ENCODE measurements at places on chromosomes 11 and 22.

- no peak for DNase-seq
Measured at GRCh38 chr11:64060263-64060860, 24.6 kb downstream of the FLRT1 start.

- DNase-seq = no peak
Measured at GRCh38 chr22:20738394-20739089, 35.4 kb upstream of the SERPIND1 start.

- no peak for DNase-seq
Measured at GRCh38 chr22:45014654-45015053, 4.8 kb upstream of the PHF21B start.

DNA sequence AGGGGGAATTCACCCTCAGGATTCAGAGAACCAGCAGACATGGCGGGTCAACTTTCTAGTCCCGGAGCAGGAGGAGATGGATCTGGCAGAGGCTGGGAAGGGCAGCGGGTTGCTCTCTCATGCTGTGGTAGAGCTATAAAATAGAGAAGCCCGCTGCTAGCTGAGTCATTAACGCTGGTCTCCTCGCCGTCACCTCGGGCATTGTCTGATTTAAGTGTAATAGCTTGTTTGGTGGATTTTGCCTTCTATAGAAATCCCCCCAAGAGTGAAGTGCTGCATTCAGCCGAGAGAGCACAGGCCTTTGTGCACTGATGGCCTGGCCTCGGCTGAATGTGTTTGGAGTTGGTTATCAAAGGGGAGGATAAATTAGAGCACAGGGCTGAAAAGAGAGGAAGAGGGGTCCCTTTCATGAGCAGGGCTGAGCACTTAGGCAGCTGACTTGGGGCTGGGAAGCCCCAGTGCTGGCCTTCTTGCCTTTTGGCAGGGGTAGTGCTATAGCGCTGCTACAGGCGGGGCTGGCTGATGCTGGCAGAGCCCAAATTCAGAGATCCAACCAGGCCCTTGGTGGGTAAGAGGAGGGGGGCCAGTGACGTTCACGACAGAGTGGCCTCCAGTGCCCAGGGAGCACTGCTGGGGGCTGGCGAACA is 161.1 kb upstream of the CADM1 start:
- no peak for DNase-seq

DNA sequence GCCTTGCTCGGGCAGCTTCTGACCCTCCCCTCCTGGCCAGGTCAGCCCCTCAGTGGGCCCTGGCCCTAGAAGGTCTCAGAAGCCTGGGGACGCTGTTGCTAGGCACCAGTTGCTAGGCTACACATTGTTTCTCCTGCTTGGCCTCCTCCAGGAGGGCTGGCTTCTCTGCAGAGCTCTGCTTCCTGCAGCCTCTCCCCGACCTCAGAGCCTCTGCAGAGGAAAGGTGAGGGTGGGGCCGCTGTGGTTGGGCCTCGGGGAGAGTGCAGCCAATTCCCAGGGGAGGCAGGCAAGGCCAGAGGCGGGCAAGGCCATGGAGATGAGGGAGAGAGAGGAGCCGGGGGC is 27.6 kb upstream of the LRRC10B start:
- DNase-seq = no peak

GRCh38 chr11:81647374-81647773 is 1086.3 kb downstream of the FAM181B start:
- DNase-seq = no peak

GRCh38 chr11:119983816-119984215 is 154.1 kb downstream of the TRIM29 start:
- DNase-seq = no peak

GRCh38 chr22:19816372-19817119 is 38.1 kb downstream of the GNB1L start:
- no peak for DNase-seq

GRCh38 chr11:104033134-104033533 is 3.3 kb upstream of the DDI1 start:
- DNase-seq = no peak

- no peak for DNase-seq
Measured at GRCh38 chr11:93528252-93528651, 14.9 kb downstream of the SMCO4 start.

DNA sequence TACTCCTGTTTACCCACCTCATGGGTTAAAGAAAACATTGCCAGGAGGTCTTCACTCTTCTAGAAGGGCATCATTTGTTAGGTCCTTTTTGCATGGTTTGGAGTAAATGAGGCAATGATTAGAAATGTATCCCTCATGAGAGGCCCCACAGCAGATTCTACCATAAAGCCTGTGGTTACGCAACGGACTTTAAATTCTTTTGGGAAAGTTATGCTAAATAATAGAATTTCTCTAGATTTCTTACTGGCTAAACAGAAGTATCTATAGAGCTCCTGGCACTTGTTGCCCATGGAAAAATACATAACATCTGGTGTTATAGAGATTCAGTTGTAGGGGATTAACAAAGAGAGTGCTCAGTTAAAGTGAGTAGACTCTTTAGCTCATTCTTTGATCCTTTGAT is 15.1 kb upstream of the ATXN10 start:
- DNase-seq = no peak

DNA sequence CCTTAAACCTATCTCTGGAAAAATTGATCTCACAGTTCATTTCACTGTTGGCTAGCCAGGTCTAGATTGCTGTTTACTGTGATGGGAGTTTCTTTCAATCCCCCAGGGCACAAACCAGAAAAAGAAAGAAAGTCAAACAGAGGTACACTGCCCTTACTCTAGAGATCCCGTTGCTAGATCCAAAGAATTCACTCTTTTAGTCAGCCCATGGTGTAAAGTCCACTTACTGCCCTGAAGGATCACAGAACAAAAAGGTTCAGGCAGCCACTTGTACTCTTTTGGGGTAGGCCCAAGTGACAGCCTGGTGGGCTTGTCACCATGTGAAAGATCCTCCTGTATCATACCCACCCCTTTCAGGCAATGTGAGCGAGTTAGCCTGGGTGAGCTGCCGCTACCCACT is 162.6 kb upstream of the CCDC179 start:
- DNase-seq = no peak

GRCh38 chr11:47257517-47258316 is at the start of gene NR1H3:
NR1H3 (plus strand) TSS chr11:47257996; CDS start chr11:47259217, 1,221 bp downstream.
- no peak for DNase-seq

DNA sequence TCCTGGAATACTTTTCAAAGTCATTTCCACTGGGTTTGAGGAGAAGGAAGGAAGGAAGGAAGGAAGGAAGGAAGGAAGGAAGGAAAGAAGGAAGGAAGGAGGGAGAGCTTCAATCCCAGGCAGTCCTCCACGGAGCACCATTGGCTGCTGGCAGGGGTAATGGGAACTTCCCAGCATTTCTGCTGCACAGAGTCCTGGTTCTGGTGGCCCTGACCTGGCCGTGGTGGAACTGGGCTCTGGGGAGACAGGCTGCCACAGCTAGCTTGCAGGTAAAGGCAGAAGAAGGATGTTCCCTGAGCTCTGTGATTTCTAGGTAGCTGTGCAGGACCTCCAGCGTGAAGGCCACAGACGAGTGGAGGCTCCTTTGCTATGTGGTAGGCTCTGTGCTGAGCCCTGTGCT is 10.6 kb downstream of the PKNOX2 start:
- DNase-seq = no peak

GRCh38 chr11:7571640-7572000 is 57.8 kb downstream of the PPFIBP2 start:
- DNase-seq = no peak

DNA sequence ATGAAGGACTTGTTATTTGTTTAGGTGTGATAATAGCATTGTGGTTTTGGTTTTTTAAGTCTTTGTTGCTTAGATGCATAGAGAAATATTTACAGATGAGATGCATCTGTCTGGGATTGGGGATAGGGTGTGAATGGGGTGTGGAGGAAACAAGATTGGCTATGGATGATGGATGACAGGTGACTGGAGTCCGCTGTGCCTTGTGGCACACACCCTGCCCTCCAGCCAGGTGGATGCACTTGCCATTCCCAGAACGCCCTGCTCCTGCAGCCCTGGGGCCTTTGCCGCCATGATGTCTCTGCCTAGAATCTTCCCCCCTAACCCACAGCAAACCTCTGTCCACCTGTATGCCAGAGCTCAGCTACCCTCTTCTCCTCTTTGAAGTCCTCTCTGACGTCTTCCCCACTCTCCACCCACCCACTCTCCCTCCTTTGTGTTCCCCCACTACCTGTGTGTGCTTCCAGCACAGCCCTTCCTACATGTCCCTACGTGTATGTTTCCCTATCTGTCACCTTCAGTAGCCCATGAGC is 54.7 kb downstream of the WNT11 start:
- DNase-seq = no peak

GRCh38 chr11:111460340-111460739 is 51.8 kb downstream of the BTG4 start:
- DNase-seq = no peak

GRCh38 chr11:110454609-110455008 is 24.9 kb downstream of the FDX1 start:
- DNase-seq = no peak

DNA sequence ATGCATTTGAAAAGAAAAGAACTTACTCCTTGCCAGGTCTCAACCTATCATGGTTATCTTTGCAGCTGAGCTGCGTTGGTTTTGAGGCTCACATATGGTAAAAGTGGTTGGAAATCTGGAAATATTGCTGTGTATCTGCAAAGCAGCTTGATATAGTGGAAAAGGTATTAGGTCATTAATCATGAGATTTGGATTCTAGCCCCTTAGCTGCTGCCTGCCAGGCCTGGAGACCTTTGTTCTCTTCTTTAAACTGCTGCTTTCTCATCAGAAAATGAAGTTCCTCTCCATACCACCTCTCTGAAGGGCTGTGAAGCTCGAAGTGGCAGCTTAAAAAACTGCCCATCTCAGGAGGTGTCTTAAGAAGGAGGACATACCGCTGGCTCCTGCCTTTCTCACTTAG is 5.7 kb downstream of the PPARA start:
- no peak for DNase-seq

- no peak for DNase-seq
Measured at GRCh38 chr22:37277384-37277783, 4.9 kb upstream of the CYTH4 start.

DNA sequence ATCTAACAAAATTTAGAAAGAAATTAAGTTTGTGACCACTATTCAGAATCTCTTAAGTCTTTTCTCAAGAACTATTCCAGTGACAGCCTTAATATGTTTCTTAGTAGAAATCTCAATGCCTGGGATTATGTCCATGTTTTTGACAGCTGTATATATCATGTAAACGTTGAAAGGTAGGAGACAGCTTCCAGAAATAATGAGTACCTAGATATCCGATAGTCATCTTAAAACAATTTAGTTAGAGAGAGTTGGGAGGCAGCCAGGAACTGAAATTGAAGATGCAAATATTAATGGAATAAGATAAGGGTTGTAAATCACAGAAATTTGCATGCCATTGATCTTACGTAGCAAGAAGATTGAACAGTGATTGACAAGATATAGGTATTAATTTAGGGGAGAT is 955.2 kb downstream of the JRKL start:
- DNase-seq = no peak

- no peak for DNase-seq
Measured at GRCh38 chr11:25441421-25441820, 890.5 kb upstream of the ANO3 start.
